ENCODE measurements at places on chromosomes 1 and 21.

GRCh38 chr21:42465008-42465802 lies 30.8 kb downstream of the RSPH1 start:
- DNase-seq, result no peak

DNA sequence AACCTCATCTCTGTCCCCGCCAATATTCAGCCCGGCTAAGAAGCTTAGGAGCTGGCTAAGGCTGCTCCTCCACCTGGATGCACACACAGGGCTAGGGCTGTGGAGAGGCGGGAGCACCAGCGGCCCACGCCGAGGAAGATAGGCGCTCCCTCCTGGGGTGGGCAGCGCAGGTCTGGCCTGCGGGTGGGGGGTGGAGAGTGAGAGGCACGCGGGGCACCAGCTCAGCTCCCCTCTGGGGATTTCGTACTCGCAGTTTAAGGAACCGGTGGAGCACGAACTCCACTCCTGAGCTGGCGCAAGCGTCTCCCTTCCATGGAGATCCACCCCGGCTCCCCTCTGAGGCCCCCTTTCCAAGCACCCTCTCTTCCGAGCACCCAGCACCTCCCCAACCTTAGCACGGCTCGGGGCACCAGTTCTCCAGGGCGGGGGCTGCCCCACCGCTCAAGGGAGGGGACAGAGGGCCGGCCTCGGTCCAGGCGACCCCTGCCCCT lies 433 bp upstream of the KAZN start:
- no peak for DNase-seq

DNA sequence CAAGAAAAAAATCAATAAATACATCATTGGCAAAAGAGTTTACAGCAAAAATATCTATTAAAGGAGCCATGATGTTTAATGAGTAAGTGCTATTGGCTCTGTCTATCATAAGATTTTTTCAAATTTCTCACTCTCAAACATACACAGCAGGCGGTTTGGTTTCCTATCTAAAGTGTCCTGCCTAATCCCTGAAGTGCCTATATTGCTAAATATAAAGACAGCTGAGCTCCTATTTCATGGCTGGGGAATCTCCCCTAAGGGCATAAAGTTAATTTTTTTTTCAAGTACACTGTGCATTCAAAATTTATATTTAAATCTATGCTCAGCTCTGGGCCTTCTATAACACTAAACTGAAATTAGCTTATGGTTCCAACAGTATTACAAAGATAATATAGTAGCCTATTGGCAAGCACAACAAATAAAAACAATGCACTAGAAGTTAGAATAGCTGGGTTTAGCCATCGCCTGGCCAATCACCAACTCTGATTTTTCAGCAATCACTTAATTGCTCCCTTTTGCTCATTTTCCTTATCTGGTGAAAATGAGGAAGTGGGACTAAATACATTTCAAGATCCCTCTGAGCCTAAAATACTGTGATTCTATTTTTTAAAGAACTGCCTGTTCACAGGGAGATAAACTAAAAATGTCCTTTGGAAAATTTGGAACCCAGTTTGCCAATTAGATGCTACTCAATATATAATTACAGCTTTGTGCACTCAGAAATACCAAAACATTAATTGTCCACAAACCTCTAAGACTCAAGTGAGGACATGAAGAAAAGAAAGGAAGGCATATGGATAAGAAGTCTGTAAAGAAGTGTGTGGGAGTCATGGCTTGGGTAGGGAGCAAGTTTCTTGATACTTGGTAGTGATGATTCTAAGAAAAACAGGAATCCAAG lies 62.5 kb downstream of the WDR64 start:
- DNase-seq, result no peak

- no peak for DNase-seq
Observed at GRCh38 chr21:31838586-31839355, 34.0 kb upstream of the HUNK start.

DNA sequence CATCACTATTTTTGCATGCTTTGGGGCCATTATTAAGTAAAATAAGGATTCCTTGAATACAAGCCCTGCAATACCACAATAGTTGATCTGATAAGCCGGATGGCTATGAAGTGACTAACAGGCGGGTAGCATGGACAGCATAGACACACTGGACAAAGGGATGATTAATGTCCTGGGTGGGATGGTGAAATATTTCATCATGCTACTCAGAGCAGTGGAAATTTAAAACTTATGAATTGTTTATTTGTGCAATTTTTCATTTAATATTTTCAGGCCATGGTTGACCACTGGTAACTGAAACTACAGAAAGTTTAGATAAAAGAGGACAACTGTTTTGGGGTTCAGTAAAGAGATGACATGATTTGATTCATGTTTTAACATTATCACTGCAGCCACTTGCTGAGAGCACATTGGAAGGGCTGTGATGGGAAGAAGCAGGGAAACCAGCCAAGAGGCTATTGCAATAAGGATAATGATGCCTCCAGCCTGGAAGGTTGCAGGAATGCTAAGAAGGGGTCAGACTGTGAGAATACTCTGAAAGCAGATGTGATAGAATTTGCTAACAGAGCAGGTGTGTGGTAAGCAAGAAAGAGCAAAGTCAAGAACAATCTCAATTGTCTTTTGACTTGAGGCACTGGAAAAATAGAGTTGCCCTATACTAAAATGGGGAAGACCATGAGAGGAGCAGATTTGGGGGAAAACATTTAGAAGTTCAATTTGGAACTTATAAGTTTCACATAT lies 62.5 kb upstream of the TNFSF4 start:
- no peak for DNase-seq

DNA sequence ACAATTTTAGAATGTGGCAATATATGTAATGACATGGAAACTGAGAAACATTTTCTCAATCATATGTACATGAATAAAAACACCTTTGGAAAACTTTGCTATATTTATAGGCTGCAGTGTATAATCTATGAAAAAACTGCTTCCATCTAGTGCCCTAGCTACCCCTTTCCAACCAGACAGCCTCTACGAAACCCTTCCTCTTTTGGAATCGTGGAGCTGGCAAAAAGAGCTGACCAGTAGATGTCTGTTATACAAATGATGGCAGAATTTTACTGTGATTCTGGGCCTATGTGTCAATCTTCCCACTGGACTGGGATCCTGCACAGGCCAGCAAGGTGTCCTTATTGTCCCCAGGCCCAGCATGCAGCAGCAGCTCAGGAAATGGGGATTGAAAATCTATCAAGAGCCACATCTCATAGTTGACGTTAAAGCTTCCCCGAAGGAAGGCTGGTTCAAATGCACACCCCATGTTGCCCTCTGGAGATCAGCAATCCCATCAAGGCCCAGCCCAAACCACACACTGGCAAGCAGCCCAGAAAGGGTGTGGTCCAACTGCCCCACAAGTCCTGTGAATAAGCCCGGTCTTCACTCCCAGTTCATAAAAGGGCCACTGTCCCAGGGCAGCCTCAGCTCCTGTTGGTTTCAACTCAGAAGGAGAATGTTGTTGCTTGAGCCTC lies 8.8 kb upstream of the FAM20B start:
- DNase-seq, result no peak

DNA sequence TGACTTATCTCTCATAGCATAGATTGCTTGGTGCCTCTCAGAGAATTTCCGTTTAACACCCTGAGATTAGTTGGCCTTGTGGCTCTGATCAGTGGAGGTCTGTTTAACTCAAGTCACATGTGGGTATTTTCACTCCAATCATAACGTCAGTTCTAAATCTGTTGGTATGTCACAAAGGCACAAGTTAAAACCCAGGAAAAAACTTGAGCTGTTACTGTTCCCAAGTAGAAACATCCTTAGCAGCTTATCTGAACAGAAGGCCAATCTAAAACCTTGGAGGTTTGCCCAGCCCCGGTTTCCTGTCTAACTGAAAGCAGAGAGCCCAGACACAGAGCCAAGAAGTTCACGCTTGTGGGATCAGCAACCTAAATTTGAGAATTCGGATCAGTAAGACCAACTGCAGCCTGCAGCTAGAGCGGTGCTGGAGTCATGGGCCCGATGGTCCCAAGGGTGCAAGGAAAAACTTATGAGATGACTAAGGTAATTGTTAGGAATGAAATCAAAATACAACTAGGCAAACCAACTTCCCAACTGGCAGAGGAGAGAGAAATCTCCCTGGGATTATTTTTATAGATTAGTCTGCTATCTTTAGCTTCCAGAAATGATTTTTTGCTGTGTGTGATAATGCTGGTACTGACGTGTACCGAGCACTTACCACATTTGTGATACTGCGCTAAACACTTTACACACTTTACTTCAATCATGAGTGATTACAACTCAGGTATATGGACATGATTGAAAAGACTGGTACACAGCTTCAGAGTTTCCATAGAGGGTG lies 90.2 kb upstream of the C1orf21 start:
- DNase-seq, result no peak

DNA sequence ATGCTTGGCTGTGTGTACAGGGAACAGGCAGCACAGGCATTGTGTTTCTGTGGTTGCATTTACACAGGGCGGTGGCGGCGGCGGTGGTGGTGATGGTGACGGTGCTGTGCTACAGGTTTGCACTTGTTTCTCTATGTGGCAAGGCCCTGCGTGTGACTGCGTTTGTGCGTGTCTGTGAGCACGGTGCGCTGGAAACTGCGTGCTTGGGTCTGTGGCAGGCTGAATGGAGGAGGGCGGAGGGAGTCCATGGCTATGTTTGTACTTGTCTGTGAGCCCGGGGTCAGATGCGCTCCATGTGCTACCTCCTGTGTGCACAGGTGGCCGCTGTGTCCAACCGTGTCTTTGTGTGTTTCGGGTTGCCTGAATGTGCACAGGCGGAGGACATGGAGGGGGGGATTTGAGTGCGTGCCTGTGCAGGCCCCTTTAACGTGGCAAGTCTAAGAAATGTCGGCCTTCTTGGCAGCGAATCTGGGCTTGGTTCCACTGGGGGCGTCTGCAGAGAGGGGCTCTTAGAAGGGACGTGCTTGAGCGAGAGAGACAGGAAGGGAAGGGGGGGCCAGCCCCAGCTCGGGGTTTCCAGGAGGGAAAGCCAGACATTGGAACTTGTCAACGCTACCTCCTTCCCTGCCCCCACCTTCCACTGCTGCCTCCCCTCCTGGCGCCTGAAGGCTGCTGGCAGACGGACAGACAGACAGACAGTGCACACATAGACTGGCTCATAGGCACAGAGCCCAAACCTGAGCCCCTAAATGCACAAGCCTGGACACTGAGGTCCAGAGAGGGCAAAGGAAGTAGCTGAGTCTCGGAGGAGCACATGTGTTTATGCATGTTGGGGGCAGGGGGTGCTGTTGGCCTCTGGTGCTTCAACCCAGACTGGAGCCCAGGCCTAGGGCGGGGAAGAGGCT lies 32.7 kb upstream of the WASF2 start:
- DNase-seq, result no peak

DNA sequence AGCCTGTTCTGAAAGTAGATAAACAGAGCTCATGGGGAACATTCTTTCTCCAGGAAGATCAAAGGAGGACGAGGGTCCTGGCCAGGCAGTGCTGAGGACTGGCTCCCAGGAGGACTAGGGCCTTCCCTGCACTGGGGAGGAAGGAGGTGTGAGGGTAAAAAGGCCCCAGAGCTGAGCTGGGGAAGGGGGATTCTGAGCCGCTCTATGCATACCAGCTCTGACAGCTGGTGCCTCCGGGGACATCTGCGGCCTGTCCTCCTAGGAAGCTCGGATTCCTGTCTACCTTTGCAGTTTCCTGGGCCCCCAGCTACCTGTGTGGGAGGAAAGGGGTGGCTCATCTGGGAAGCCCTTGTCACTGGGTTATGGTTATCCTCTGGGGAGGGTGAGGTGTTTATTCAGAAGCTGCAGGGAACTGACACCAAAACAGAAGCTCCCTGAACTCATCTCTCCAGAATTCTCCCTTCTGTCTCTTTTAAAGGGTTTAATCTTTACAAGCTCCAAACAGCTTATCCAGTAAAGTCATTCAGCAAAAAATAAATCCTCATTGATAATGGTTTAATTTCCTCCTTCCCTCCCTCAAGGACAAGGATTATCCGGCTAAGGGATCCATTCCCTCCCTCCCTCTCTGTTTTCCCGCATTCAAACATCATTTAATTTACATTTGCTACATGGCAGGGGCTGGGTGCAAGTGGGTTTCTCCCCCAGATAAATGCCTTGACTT lies 31.0 kb downstream of the NENF start:
- no peak for DNase-seq

DNA sequence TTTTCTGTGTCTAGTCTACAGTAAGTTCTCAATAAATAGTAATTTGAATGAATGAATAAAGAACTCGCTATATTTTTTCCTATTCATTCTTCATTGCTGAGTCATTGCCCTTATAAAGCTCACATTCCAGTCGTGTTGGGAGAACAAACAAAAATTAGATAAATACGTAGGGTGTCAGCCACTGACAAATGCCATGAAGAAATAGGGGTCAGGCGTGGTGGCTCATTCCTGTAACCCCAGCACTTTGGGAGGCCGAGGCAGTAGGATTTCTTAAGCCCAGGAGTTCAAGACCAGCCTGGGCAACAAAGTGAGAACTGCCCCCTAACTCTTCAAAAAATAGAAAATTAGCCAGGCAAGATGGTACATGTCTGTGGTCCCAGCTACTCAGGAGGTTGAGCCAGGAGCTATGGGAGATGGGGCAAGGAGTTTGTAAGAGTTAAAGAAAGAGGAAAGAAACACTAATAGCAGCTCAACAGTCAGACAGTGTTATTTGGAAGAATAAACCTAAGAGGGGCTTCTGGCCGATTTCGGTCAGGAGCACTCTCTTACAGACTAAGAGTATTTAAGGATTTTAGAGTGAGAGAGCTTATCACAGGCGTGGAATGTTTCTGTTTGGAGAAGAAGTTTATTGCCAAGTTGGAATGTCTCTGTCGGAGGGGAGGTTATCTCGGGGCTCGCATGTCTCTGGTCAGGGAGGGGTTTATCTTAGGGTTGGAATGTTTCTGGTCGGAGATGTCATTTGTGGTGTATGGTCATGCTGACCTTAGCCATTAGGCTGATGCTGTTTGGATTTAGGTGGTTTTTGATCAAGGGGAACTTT lies 1.8 kb upstream of the CHML start:
- no peak for DNase-seq

- no peak for DNase-seq
Observed at GRCh38 chr1:155646307-155646706, 36.3 kb downstream of the MSTO1 start.

GRCh38 chr1:224273641-224274040 lies 56.3 kb downstream of the NVL start:
- no peak for DNase-seq

DNA sequence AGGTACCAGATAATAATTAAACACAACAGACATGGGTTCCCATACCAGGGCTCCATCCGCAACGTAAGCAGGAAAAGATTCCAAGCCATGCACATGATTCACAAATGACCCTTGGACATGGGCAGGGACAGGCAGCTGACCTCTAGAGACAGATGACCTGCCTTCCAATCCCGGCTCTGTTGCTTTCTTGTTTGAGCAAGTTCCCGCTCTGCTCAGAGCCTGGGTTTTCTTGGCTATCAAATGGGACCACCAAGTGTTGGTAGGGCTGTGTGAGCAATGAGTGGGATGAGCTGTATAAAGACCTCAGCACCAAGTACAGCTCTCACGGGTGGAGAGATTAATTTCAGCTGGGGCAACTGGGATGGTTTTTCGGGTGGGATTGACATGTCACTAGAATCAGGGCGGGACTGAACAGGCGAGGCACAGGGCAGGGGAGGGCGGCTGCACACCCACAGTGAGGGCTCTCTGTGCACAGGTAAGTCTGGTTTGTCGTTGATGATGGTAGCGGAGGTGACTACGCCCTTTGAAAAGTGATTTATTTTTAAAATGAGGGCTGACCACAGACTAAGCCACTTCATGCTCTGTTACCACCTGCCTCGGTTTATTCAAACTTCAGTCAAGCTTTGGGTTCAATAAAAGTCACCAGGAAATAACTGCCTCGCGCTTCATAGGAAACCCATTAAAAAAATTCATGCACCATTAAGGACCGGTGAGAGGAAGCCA lies 57.5 kb upstream of the IFFO2 start:
- DNase-seq, result no peak

GRCh38 chr1:9070486-9070885 lies 1.1 kb upstream of the SLC2A5 start:
- no peak for DNase-seq

GRCh38 chr1:111988377-111988742 lies 1.1 kb downstream of the KCND3 start:
- DNase-seq, result no peak

Data from cortex of kidney (tissue), 1 donor.